ENCODE measurements at places on chromosomes 16 and 17.

GRCh38 chr17:28549236-28550132 lies 2.9 kb downstream of the UNC119 start:
- no peak for DNase-seq

DNA sequence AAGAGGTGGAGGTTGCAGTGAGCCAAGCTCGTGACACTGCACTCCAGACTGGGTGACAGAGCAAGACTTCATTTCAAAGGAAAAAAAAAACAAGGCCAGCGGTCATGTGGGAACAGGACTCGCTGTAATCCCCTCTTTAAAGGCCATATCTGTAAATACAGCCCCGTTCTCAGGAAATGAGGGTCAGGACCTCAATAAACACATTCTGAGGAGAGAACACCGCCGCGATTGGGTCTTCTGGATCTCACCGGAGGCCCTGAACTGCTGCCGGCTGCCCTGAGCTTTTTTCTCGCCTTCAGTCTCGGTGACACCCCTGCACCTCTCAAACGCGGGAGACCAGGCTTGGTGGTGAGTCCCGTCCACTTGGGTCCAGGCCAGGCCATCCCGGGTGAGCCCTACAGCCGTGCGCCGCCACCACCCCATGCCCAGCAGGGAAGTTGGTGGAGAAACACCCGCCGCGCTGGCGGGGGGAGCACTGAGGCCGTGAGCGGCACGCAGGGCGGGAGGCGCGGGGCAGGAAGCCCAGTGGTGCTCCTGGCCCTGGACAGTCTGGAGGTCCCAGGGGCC lies 28.4 kb downstream of the SLC25A10 start:
- no peak for DNase-seq

- DNase-seq: peak; percentile 0
Observed at GRCh38 chr16:31298958-31299357, 39.2 kb downstream of the ITGAM start.

DNA sequence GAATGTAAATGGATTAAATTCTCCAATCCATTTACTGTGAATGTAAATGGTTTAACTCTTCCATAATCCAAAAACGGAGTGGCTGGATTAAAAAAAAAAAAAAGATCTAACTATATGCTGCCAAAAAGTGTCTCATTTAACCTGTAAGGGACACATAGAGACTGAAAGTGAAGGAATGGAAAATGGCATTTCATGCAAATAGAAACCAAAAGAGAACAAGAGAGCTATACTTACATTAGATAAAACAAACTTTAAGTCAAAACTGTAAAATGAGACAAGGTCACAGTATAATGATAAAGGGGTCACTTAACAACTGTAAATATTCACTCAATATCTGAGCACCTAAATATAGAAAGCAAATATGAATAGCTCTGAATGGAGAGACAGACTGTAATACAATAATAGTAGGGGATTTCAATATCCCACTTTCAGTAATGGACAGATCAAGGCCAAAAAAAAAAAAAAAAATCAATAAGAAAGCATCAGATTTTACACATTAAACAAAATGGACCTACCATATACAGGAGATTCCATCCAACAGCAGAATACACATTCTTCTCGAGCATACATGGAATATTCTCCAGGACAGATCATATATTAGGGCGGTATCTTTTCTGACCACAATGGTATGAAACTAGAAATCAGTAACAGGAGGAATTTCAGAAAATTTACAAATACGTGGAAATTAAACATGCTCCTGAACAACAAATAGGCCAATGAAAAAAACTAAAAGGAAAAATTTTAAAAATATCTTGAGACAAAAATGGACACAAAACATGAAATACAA lies 36.4 kb downstream of the CDR2 start:
- no peak for DNase-seq

- DNase-seq: no peak
Observed at GRCh38 chr17:4605826-4606225, 21.5 kb downstream of the SMTNL2 start.

GRCh38 chr16:69532641-69533455 lies 32.9 kb upstream of the NFAT5 start:
- DNase-seq: no peak

DNA sequence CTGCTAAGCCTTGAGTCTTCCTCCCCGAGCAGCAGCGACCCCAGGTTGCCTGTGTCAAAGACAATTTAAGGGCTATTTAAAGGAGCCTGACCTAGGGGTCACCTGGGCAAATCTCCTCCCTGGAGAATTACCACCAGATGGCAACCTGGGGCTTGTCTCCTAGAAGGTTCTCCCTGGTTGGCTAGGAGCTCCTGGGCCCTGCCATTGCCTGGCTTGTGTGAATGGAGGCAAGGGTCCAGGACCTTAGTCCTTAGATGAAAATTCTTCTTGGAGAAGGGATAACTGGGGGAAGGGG lies 51.3 kb upstream of the TAC4 start:
- DNase-seq: no peak

- peak; percentile 52 for DNase-seq
Observed at GRCh38 chr17:75848523-75849278, 4.5 kb upstream of the UNC13D start.

DNA sequence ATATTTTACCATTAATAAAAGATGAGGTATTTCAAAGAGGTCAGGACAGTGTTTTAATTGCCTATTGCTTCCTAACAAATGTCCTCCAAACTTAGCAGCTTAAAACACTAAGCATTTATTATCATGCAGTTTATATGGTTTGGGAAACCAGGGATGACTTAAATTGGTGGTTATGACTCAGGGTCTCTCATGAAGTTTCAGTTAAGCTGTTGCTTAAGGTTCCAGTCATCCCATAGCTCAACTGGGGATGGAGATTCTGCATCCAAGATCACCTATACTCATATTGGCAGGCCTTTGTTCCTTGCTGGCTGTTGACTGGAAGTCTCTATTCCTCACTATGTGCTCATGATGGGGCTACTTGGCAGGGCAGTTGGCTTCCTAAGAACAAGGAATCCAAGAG lies 1329.9 kb upstream of the GOT2 start:
- DNase-seq: no peak

DNA sequence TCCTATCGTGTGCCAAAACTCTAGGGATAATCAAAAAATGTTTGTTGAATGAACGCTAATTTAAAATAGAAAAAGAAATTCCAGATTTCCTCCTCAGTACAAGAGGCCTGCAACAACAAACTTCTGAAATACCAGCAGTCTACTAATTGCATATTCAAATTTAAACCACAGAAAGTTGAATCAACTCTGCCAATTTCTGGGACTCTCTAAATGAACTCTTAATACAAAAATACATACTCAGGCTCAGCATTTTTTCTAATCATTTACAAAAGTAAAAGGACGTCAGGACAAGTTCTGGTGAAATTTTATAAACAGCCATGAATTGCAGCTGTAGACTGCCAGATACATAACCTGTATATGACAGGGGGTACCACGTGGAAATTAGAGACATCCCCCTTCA lies 49.0 kb downstream of the KANSL1 start:
- no peak for DNase-seq

GRCh38 chr16:31010585-31011325 lies at the start of gene STX1B:
STX1B (minus strand) TSS chr16:31010638; CDS start chr16:31010396, 242 bp downstream.
- DNase-seq: peak; percentile 28

DNA sequence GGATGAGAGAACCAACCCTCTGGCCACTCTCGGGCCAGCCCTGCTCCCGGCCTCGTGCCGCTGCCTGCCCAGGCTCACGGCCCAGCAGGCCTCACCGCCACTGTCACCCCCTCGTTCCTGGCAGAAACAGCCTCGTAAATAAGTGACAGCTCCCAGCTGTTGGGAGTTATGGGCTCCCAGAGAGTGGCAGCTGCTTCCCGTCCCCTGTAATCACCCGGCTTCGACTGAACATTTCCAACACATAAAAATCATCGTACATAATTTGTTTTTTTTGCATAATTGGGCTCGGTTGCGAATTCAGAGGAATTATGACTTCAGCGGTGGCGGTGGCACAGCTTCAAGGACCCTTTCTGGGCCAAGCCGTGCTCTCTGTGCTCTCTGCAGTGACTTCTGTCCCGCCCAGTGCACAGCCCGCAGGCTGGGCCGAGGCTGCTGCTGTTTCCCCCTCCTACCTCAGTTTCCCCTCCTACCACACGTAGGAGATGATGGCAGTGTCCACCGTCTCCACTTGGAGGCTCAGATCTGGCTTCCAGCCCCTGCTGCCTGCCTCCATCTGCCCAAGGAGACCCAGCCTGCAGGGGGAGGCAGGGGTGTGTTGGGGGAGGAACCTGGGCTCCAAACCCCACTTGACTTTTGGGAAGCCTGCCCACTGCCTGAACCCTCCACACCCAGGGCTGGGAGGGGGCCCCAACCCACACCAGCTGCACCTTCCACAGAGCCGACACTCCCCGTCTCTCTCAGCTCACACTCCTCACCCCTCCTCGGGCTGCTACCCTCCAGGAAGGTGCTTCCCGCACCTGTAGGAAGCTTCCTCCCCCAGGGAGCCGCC lies 84.9 kb downstream of the RTN4RL1 start:
- peak; percentile 78 for DNase-seq

GRCh38 chr17:32869345-32870026 lies 7.4 kb downstream of the MYO1D start:
- no peak for DNase-seq

DNA sequence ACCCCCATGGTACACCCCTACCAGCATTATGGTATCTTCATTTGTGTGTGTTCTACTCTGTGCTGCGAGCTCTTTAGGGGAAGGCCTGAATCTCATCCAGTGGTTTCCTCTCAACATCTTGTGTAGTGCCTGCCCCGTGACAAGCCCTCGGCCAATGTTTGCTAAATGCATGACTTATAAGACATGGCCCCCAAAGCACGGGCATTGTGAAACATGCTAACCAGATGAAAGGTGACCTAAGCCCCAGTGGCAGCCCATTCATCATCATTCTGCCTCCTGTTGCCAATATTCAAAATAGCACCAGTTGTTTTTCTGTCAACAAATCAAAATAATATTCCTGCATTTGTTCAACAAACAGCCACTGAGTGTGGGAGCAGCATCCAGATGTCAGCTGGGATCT lies 108.8 kb upstream of the HSBP1 start:
- no peak for DNase-seq

GRCh38 chr16:48201515-48202201 lies 42.4 kb upstream of the LONP2 start:
- no peak for DNase-seq

GRCh38 chr16:12162151-12162985 lies 185.8 kb downstream of the SNX29 start:
- no peak for DNase-seq

DNA sequence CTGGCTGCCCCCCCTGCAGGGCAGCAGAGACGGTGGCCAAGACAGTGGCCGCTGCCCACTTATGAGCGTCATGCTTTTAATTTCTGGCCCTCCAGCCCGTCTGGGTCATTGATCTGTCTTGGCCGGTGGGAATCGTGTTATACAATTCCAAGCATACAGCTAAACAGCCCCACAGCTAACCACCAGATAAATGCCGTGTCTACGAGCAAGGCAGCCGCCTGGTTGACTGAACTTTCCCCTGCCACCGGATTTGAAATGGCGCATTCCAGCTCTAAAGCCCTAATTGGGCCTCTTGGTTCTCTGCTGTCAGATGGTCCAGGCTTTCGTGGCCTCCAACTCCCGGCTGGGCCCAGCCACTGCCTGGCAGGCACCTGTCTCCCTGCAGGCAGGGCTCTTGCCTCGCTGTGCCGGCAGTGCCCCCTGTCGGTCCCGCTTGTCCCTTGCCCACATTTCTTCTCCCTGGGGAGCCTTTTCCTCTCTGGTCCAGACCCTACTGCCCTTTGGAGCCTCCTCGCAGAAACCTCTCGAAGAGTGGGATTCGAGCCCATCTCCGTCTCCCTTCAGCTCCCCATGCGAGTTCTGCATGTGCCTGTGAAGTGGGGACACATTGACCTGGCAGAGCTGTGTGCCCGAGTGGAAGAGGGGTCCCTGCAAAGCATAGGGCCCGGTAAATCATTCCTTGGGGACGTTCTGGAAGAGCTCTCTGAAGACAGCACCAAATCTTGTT lies 1.8 kb upstream of the RBFOX3 start:
- DNase-seq: peak; percentile 91

GRCh38 chr17:70423562-70423961 lies 254.2 kb downstream of the KCNJ2 start:
- DNase-seq: no peak

DNA sequence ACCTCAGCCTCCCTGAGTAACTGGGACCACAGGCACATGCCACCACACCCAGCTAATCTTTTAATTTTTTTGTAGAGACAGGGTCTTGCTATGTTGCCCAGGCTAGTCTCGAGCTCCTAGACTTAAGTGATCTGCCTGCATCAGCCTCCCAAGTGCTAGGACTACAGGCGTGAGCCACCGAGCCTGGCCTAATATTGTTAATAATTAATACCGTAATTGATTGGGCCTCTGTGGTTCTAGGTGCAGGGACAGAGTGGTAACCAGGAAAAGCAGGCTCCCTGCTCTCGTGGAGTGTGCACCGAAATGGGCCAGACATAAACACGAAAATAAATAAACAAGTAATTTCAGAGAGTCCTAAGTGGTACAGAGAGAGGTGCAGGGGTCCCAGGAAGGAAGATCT lies 241.0 kb downstream of the GSG1L start:
- no peak for DNase-seq

GRCh38 chr16:19130852-19131824 lies 17.4 kb downstream of the ITPRIPL2 start:
- DNase-seq: peak; percentile 65

DNA sequence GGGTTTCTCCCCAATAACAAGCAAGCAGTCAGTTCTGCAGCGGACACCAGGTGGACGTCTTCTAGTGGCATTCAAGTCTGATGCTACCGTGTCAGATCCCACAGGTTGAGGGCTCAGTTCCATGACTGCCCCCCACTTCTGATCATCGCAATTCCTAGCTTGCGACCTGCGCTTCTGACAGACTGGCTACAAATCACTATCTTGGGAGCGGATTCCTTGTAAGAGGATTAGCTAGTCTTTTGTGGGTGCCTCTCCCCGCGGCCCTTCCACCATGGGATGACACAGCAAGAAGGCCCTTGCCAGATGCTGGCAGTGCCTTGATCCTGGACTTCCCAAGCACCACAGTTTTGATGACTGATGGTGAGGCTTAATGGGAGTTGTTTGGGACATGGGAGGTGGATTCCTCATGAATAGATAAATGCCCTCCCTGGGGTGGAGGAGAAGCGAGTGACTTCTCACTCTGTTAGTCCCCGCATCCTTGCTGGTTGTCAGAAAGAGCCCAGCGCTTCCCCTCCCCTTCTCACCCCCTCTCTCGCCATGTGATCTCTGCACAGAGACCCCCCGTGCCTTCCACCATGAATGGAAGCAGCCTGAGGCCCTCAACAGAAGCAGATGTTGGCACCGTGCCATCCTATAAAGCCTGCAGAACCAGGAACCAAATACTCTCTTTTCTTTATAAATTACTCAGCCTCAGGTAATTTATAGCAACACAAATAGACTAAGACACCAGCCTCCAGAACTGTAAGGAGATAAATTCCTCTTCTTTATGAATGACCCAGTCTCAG lies 19.1 kb downstream of the CDIP1 start:
- no peak for DNase-seq

GRCh38 chr17:72580321-72581127 lies 459.7 kb downstream of the SOX9 start:
- no peak for DNase-seq

GRCh38 chr17:66373944-66374817 lies 71.8 kb downstream of the PRKCA start:
- no peak for DNase-seq

DNA sequence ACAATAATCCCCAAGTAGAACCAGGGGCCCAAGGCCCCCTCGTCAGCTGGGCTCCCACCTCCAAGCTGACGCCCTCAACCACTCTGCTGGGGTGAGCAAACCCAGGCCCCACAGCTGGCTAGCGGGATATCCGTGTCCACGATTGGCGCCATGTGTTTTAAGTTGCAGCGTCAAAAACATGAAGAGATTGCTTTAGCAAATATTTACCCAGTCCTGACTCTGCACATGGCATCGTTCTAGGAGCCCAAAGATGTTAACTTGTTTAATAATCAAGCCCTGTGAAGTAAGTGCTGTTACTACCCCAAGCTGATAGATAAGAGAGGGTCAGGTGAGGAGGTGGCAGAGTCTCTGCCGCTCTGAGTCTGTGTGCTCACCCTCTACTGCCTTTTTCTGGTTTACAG lies 344 bp upstream of the SEPTIN12 start:
- DNase-seq: no peak

Data from NCI-H1694 treated with DMSO at 0.1 percent for 48 hours (cell line).